ENCODE measurements at places on chromosomes 16 and 17.

GRCh38 chr16:9053006-9053601 is 38.3 kb upstream of the HAPSTR1 start:
- peak; percentile 49 for DNase-seq

- DNase-seq, result peak; percentile 78
Measured at GRCh38 chr17:68457168-68457538, at the start of gene WIPI1. Gene WIPI1 (minus strand): TSS chr17:68457496. CDS start chr17:68457421, 75 bp downstream.

GRCh38 chr16:71933913-71934695 is 38.8 kb downstream of the IST1 start:
- DNase-seq, result no peak

GRCh38 chr16:78503602-78504001 is 404.1 kb downstream of the WWOX start:
- peak; percentile 57 for DNase-seq

GRCh38 chr17:13581925-13582324 is 19.8 kb downstream of the HS3ST3A1 start:
- no peak for DNase-seq

DNA sequence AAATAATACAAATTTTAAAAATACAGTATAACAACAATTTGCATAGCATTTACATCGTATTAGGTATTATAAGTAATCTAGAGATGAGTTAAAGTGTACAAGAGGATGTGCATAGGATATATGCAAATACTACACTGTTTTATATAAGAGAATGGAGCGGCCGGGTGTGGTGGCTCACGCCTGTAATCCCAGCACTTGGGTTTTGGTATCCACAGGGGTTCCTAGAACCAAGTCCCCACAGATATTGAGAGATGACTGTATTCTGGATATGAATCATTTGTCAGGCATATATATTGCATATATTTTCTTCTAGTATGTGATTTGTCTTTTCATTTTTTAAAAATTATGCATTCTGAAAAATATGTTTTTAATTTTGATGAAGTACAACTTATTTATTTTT is 77.5 kb upstream of the MSI2 start:
- no peak for DNase-seq

- no peak for DNase-seq
Measured at GRCh38 chr16:83550183-83550569, 257.6 kb upstream of the HSBP1 start.
